Activated CD4-positive, alpha-beta T cell treated with anti-CD3 and anti-CD28 coated beads for 36 hours (primary cell): ENCODE measurements at places on chromosomes 11 and 22. TPM values are rescaled to one million over a fixed set of nuclear protein-coding genes. Genes with fewer than 3 reads are reported as not detected.

- peak; percentile 43 for DNase-seq
- peaks cover 35% of the 10 kb centered on the region for H3K4me1 ChIP-seq
- no peaks in the 10 kb centered on the region for H3K27me3 ChIP-seq
- peak overlapping the region; percentile 40 for H3K4me3 ChIP-seq
- H3K27ac ChIP-seq = no peak overlapping the region
- H3K36me3 ChIP-seq = no peaks in the 10 kb centered on the region
Observed at GRCh38 chr11:95703049-95703448, 86.5 kb downstream of the FAM76B start.

GRCh38 chr22:23180893-23181720 is 798 bp downstream of the BCR start:
- DNase-seq = peak; percentile 51
- peak overlapping the region; percentile 86 for H3K27ac ChIP-seq
- no peaks in the 10 kb centered on the region for H3K27me3 ChIP-seq
- H3K4me3 ChIP-seq = peak overlapping the region; percentile 79

GRCh38 chr11:77284476-77285468 is 16.7 kb downstream of the GDPD4 start:
- H3K4me3 ChIP-seq = no peak overlapping the region
- peaks cover 21% of the 10 kb centered on the region for H3K27me3 ChIP-seq
- no peaks in the 10 kb centered on the region for H3K4me1 ChIP-seq
- no peaks in the 10 kb centered on the region for H3K36me3 ChIP-seq
- no peak for DNase-seq

- peak overlapping the region; percentile 42 for H3K4me3 ChIP-seq
- peak overlapping the region; percentile 55 for H3K27ac ChIP-seq
- peaks cover 47% of the 10 kb centered on the region for H3K4me1 ChIP-seq
- peak; percentile 48 for DNase-seq
- H3K27me3 ChIP-seq = no peaks in the 10 kb centered on the region
- H3K36me3 ChIP-seq = peaks cover 27% of the 10 kb centered on the region
Observed at GRCh38 chr22:49966774-49967705, 6.5 kb downstream of the PIM3 start.

Gene CCDC87
- 0.14 TPM for total RNA-seq

Gene KIF18A
- 28.9 TPM for total RNA-seq

Gene KRTAP5-11
- total RNA-seq = not detected

- no peak overlapping the region for H3K4me3 ChIP-seq
- H3K27ac ChIP-seq = peak overlapping the region; percentile 19
- H3K27me3 ChIP-seq = no peaks in the 10 kb centered on the region
- peaks cover 30% of the 10 kb centered on the region for H3K36me3 ChIP-seq
- peaks cover 81% of the 10 kb centered on the region for H3K4me1 ChIP-seq
Observed at GRCh38 chr22:21861264-21861848, 6.1 kb downstream of the MAPK1 start.

GRCh38 chr11:61194169-61194671 is 9.1 kb upstream of the PGA3 start:
- peaks cover 10% of the 10 kb centered on the region for H3K27me3 ChIP-seq
- no peaks in the 10 kb centered on the region for H3K36me3 ChIP-seq
- H3K27ac ChIP-seq = no peak overlapping the region
- DNase-seq = no peak
- no peaks in the 10 kb centered on the region for H3K4me1 ChIP-seq

- H3K4me3 ChIP-seq = no peak overlapping the region
- no peak overlapping the region for H3K27ac ChIP-seq
- peaks cover 7% of the 10 kb centered on the region for H3K27me3 ChIP-seq
- no peaks in the 10 kb centered on the region for H3K36me3 ChIP-seq
Observed at GRCh38 chr11:94302776-94303175, 1.6 kb upstream of the IZUMO1R start.

Gene RRM1
- 259 TPM for total RNA-seq

Gene WT1
- total RNA-seq = not detected

GRCh38 chr11:122807731-122808477 is 30.4 kb upstream of the CRTAM start:
- peaks cover 35% of the 10 kb centered on the region for H3K4me1 ChIP-seq
- no peak for DNase-seq
- H3K4me3 ChIP-seq = no peak overlapping the region
- no peak overlapping the region for H3K27ac ChIP-seq

DNA sequence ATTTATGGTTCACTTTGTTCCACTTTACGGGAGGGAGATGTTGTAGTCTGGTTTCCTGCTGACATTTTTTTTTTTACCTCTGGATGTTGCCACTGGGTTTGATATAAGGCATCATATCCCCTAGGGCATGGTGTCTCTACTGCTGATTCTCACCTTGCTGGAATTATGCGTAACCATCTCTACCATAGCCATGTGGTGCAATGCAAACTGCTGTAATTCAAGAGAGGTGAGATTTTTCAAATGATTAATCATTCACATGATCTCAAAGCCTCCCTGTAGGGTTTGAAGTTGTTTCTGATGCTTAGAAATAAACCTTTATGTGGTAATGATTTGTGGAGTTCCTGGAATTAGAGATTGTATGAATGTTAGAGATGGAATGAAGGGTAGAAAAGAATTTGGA is 13.0 kb downstream of the MS4A3 start:
- H3K4me1 ChIP-seq = no peaks in the 10 kb centered on the region
- H3K27ac ChIP-seq = no peak overlapping the region
- H3K27me3 ChIP-seq = peaks cover 6% of the 10 kb centered on the region
- no peak for DNase-seq

Gene YPEL1
- total RNA-seq = 1.5 TPM

DNA sequence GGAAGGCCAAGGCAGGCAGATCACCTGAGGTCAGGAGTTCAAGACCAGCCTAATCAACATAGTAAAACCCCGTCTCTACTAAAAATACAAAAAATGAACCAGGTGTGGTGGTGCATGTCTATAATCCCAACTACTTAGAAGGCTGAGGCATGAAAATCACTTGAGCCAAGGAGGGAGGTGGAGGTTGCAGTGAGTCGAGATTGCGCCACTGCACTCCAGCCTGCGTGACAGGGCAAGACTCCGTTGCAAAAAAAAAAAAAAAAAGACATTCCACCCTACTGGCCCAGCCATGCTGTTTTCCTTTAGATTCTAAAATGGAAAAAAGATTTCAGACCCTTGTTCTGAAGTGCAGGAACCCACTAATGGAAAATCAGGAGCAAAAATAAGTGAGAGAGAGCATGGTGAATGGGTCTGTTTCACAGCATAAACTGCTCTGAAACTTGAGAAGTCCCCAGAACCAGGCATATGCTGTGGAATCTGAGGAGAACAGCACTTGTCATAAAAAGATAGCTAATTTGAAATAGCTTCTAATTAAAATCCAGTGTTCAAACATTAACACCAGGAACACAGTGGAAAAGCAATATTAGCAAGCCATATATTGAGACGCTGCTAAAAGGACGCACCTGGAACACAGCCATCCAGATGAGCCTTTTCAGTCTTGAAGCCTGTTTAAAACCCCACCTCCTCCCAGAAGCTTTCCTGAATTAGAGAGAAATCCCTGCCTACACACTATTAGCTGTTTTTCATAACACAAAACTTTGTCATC is 66.3 kb upstream of the CHRM4 start:
- no peak overlapping the region for H3K27ac ChIP-seq

Gene NPAS4
- 0.07 TPM for total RNA-seq

GRCh38 chr22:47195484-47196165 is 433.2 kb downstream of the TBC1D22A start:
- H3K27me3 ChIP-seq = no peaks in the 10 kb centered on the region
- no peaks in the 10 kb centered on the region for H3K4me1 ChIP-seq
- H3K4me3 ChIP-seq = no peak overlapping the region
- no peak for DNase-seq
- no peaks in the 10 kb centered on the region for H3K36me3 ChIP-seq

Gene GVQW3
- total RNA-seq = 3.2 TPM

DNA sequence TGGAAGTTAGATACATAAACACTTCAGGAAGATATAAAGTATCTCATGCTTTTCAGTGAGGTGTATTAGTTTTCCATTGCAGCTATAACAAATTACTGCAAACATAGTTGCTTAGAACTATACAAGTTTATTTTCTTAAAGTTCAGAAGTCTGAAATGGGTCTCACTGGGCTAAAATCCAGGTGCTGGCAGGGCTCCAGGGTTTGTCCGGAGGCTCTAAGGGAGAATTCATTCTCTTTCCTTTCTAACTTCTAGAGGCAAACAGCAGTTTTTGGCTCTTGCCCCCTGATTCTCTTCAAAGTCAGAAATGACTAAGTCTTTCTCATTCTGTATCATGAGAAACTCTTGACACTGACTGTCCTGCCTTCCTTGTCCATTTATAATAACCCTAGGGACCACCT is 138.8 kb downstream of the AASDHPPT start:
- H3K27ac ChIP-seq = no peak overlapping the region
- H3K4me3 ChIP-seq = no peak overlapping the region
- H3K27me3 ChIP-seq = peaks cover 4% of the 10 kb centered on the region
- H3K36me3 ChIP-seq = no peaks in the 10 kb centered on the region

- H3K4me3 ChIP-seq = no peak overlapping the region
- H3K4me1 ChIP-seq = no peaks in the 10 kb centered on the region
- no peaks in the 10 kb centered on the region for H3K36me3 ChIP-seq
- H3K27me3 ChIP-seq = no peaks in the 10 kb centered on the region
- no peak overlapping the region for H3K27ac ChIP-seq
Observed at GRCh38 chr11:78266451-78266850, 77.7 kb downstream of the USP35 start.

DNA sequence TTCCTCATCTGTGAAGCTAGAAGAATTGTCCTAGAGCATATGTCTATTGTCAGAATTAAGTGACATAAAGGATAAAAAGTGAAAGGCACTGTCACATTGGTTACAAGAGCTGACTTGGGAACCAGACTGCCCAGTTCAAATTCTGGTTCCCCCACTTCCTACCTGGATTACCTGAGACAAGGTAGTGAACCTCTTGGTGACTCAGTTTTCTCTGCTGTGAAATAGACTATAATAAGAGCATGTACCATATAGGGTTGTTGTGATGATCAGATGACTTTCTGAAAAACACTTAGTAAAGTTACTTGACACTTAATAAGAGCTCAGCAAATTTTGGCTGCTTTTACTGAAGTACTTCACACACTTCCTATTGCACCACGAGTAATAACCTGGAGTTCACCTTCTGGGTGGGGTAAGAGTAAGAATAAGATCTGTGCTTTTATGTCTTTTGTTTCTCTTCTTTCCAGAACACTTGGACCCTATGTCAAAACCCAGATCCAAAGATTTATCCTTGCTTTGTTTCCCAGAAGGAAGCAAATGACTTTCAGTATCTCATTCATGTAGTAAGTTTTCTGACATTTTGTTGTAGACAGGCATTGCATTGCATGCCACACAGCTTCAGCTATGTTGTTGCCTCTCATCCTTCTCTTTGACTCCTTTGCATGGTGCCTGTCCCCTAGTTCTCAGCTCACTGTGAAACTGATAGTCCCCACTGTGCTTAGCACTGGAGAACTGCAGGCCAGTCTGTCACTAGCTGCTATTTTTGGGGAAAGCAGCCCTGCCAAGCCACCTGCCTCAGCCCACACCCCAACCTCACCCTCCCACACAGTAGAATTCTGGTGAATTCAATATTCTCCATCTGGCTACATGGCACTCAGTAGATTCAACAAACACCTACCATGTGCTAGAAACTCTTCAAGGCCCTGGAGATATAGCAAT is 121.8 kb upstream of the POU2AF2 start:
- DNase-seq = no peak
- no peaks in the 10 kb centered on the region for H3K27me3 ChIP-seq
- no peak overlapping the region for H3K27ac ChIP-seq
- no peaks in the 10 kb centered on the region for H3K4me1 ChIP-seq
- H3K36me3 ChIP-seq = no peaks in the 10 kb centered on the region

DNA sequence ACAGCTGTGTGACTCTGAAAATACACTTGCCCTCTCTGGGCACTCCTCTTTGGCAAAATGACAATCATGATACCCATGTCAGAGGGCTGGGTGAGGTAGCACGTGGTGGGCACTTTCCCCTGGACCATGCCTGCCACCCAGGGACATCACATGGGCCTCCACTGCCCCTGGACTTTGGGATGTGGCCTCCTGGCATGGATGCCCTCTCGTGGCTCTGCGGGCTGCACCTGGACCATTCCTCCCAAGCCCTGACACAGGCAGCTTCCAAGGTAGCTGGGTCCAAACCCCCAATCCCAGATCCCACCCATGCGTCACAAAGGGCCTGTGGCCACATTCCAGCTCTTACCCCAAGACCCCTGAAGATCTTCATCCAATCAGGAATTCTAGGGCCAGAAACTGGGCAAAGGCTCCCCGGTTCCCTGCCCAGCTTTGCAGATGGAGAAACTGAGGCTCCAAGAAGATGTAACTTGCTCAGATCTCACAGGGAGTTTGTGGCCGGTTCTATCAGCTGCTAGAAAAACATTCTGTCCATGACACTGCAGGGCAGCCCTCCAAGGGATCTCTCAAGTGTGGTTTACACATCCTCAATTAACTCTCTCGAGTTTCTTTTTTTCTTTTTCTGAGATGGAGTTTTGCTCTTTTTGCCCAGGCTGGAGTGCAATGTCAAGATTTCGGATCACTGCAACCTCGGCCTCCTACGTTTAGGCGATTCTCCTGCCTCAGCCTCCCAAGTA is 35.4 kb upstream of the CYB5R3 start:
- no peaks in the 10 kb centered on the region for H3K4me1 ChIP-seq
- peaks cover 2% of the 10 kb centered on the region for H3K27me3 ChIP-seq

GRCh38 chr11:117826832-117827231 is 2.3 kb upstream of the FXYD2 start:
- peaks cover 57% of the 10 kb centered on the region for H3K4me1 ChIP-seq
- H3K36me3 ChIP-seq = no peaks in the 10 kb centered on the region
- no peak overlapping the region for H3K27ac ChIP-seq
- no peak for DNase-seq

DNA sequence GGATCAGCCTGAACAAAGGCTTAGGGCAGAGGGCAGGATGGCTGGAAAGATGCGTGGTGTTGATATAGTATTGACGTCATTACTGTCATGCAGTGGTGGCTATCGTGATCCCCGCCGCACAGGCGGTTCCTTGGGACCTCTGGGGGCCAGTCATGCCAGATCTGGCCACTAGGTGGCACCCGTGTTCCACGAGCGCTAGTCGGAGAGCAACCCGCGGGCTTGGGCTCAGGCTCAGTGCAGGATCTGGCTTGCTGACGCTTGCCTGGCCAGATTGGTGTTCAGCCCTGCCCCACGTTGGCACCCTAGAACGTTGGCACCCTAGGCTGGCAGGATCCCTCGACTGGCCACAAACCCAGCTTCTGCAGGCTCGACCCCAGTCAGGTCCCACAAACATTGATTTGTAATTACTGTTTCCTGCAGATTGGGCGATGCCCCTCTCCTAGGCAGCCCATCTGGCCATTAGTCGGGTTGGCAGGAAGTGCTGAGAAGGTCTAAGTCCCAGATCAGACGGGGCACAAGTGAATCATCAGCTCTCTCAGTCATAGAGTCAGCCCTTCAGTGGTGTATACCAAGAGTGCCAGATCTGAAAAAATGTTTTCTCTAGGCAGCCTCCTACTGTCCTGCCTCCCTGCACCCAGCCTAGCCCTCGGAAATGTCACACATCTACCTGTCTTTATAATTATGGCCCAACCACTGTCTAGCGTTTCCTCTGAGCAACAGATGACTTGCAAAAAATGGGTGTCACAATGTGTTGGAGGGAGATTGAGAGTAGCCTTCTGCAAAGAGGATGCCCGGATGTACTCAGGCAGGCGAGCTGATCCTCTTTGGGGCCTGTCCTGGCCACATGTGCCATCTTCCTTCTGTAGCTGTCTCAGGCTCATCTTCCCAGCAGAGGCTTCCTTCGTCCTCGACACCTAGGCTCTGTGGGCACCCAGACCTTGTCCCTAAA is 315.3 kb downstream of the TMEM135 start:
- no peak overlapping the region for H3K4me3 ChIP-seq
- H3K27me3 ChIP-seq = peaks cover 8% of the 10 kb centered on the region
- peak; percentile 92 for DNase-seq
- no peak overlapping the region for H3K27ac ChIP-seq
- H3K4me1 ChIP-seq = peaks cover 7% of the 10 kb centered on the region

- no peaks in the 10 kb centered on the region for H3K36me3 ChIP-seq
- DNase-seq = no peak
- no peak overlapping the region for H3K4me3 ChIP-seq
- no peaks in the 10 kb centered on the region for H3K4me1 ChIP-seq
- no peak overlapping the region for H3K27ac ChIP-seq
- H3K27me3 ChIP-seq = no peaks in the 10 kb centered on the region
Observed at GRCh38 chr11:76176463-76176862, 29.8 kb downstream of the WNT11 start.

Gene RNF141
- 12.5 TPM for total RNA-seq
